Activated CD8-positive, alpha-beta memory T cell treated with anti-CD3 and anti-CD28 coated beads for 4 hours (primary cell): ENCODE measurements at places on chromosomes 3 and 15.
A peak's percentile ranks its signal among the peaks of the same experiment; 100 is the strongest.

DNA sequence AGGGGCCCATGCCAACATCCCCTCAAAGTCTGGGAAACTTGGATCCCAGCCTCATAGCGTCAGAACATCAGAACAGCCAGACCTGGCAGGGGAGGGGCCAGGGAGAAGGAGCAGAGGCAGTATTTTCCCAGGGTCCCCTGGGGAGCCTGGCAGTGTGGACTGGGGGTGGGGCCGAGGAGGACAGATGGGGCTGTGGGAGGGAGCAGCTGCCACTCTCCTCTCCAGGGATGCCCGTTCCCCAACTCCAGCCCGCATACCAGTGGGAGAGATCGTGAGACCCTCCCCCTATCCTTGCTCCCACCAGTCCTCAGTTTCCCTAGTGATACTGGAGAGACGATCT, 6.5 kb upstream of the DNAJB8 start:
- no peak for DNase-seq

DNA sequence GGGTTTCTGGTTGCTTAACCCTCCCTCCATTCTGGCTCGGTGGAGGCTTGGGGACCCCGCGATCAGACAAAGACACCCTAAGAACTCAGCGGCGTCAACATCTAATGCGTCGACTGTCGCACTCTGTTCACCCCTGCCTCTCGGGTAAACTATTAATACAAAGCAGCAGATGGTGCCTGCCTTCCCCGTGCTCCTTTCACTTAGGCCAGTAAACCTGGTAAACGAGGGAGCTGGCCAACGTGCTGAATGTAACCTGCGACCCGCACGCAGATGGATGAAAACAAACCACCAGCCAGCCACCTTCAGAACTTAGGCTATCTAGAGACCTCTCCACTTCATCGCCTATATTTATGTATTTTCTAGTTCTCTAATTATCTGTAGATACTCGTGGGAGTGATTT, 848 bp upstream of the CADPS start:
- DNase-seq: no peak

DNA sequence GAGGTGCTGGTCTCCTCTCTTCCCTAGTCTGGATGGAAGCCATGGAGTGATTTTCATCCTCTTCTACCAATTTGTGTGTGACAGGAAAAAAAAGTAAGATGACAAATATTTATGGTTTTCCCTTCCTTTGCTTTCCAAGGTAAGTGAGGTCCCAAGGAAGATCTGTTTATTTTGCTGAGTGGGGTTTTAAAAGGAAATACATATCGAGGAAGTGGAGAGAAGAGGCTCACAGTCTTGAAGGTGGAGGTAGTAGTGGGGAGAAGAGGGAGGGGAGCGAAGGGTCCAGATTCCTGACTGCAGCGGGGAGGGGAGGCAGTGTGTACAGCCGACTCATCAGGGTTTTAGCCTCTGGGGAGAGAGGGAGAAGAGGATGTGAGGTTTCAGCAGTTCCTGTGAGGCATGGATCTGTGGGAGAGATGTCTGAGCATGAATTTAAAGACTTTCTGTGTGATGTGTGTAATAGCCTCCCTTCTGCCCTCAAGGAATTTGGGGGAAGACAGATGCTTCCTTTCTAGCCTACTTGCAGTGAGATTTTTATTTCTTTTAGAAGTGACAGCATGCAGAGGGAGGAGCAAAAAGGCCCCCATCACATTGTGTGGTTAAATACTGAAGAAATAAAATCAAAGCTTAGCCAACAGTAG, 272.4 kb downstream of the THRB start:
- DNase-seq: no peak

DNA sequence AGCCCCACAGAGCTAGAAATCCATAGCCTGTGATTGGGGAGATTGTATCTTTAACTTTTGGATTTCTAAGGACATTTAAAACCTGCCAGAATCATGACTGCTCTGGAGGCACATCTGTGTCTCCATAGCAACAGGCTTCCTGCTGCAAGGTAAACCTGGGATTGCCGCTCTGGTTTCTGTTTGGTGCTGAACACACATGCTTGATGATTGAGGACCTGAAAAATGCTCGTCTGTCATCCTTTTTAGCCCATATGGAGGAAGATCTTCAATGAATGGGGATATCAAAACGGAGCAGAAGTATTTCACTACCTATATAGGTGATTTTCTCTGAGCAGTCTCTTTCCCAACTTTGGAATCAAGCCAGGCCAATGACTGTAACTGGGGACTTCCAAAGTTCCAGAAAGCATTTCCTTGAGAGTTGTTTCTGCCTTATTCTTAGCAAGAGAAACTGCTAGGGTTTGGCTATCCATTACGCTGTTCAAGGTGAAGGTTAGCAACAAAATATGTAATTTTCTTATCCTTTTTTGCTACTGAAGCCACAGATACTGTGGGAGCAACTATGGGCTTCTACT, 96.5 kb upstream of the TNIK start:
- no peak for DNase-seq

DNA sequence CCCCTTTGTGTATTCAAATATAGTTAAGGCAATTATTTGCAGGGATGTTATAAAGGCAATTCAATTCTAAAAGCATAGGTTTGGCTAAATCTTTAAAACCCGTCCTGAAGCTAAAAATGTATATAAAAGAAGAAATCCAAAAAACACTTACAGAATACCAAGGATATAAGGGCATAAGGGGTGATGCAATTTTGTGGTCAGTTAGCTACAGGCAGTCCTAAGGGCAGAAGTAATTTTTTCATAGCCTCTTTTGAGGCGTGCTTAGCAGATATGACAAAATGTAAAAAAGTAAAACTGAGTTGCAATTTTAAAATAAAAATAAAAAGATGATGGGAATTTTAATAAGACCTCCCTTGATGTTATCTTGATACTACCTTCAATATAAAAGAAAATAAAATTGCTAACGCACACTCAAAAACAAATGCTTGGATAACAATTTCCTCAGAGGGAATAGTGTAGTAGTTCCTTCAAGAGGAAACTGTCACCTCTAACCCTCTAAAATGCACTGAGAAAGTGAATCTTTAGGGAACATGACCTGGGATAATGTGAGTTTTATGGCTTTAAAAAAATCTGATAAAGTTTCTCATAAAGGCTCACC, 104.2 kb downstream of the MYH15 start:
- DNase-seq: no peak

- DNase-seq: no peak
These were observed 82.5 kb downstream of the XXYLT1 start for GRCh38 chr3:195188426-195188927.

GRCh38 chr3:124565013-124565412, 165.2 kb upstream of the UMPS start:
- DNase-seq: peak; percentile 6
